ENCODE measurements at places on chromosomes 16 and 17.
A peak's percentile ranks its signal among the peaks of the same experiment; 100 is the strongest.

DNA sequence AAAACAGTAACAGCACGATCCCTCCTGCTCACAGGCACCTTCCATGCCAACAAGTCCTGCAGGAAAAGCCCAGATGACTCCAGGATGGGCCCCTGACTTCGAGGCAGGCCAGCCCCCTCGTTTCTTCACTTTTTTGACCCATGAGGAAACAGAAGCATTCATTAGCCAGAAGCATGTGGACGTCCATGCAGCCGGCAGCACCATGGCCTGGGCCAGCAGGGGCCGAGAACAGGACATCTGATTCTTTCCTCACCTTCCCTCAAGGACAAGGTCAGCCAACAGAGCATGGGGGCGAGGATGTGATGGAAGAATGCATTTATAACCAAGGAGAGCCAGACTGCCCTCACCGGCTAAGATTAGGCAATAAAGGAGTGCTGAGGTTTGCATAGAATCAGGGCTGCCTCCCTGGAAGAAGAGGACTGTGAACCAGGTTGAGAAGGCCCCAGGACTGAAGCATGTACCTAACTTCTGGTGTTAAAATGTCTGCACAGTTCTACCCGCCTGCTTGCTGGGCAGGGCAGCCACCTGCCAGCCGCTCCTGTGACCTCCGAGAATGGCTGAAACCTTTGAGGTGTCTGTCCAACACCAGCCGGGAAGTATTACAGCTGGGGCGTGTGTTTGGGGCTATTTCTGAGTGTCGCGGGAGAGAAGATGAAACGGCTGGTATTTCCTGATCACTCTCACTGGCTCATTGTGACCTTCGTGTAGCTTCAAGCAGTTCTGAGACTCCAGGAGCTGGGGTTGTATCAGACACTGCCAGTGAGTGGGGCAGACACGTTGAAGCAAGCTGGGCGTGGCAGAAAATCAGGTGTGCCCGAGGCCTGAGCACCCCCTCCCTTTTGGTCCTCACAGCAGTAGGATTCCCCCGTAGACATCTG, 94.0 kb upstream of the TNRC6C start:
- DNase-seq: no peak

DNA sequence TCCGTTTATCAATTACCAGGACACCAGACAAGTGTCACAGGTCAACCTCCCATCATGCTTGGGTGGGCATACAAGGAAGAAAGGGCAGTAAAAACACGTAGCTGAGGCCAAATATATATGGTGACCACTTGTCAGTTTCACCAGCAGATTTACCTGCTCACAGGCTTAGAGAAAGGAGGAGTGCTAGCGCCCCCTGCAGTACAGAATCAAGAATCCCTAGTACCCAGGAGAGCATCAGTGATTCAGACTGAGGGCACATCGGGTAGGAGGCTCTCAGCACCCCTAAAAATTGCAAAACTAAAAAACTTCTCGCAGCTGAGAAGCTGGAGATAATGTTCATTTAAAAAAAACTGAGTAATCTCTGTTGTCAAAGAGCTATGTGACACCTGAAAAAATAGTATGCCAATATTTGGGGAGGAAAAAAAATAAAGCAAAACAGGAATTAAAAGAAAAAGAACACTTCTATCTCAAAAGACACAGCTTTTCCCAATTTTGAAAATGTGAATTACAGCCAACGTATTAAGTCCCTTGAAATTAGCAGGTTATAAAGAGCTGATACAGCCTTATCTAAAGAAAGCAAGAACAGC, 21.2 kb upstream of the MON1B start:
- DNase-seq: peak; percentile 21

- DNase-seq: no peak
Observed at GRCh38 chr16:78230832-78231231, 131.4 kb downstream of the WWOX start.

GRCh38 chr17:40520991-40521453, 19.6 kb upstream of the TNS4 start:
- no peak for DNase-seq

- peak; percentile 56 for DNase-seq
Observed at GRCh38 chr17:2051061-2051932, 3.6 kb upstream of the HIC1 start.

DNA sequence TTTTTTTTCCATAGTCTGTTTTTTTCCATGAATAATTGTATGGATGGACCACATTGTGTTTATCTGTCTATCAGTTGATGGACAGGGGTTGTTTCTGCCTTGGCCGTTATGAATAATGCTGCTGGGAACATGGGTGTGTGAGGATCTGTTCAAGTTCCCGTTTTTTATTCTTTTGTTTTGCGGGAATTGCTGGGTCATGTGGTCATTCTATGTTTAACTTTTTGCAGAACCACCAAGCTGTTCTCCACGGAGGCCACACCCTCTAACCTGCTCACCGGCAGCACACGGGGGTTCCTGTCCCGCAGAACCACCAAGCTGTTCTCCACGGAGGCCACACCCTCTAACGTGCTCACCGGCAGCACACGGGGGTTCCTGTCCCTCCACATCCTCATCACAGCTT, 5.9 kb upstream of the MSLN start:
- no peak for DNase-seq

DNA sequence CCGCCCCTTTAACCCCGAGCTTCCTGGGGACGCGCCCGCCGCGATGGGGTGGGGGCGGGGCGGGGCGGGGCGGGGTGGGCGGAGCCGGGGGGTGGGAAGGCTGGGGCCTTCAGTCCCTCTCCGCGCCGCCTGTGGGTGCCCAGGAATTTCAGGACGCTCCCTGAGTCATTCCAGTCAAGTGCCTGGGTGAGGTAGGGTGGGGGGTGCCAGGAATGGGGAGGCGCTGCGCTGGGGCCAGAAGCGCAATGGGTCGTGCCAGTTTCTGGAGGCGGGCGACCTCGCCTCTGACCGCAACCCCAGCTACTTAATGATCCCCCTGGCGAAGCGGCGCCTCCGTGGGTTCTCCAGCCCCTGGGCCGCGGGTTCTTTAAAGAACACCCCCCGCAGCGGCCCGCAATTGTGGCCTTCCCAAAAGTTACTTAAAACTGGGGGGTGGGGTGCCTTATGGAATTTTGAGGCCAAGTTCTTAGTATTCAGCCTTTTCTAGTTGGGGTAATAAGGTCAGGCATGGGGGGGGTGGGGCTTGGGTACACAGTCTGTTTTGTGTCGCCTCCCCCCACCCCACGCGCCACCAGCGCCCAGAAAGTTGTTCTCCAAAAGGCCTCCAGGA, 826 bp upstream of the GSE1 start:
- DNase-seq: peak; percentile 93

DNA sequence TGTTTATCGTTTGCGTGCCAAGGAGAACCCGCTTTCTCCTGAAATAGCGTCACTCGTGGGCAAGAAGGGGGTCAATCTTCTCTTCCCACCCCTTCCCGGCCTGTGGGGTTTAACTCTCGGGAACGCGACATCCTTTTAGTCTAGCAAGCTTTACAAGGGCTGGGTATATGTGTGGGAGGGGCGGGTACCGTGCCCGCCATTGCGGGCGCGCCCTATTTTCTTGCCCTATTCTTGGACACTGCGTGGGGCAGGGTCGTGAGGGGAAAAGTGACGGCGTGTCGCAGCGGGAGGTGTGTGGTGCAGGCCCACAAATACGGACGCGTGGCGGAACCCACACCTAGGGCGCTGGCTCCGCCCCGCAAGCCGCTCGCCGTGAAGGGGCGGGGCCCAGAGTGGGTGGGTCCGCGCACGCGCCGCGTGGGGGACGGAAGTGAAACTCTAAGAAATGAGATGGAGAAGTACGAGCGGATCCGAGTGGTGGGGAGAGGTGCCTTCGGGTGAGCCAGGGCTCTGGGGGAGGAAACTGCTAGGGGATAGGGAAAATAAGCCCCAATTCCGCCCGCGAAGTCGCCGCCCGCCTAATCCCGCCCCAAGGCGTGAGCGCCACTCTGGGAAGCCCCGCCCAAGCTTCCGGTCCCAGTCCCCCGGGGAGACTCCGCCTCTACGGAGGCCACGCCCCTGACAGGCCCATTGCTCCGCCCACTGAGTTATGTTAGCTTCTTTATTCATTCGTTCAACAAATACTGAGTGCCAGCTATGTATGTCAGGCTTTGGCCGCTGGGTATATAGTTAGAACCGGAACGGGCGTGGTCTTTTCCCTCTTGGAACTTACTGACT, at the start of gene NEK8:
TSS of gene NEK8 (plus strand) at position 425 of the 837 bp plus-strand sequence. CDS start at position 451, 26 bp downstream.
- peak; percentile 91 for DNase-seq

GRCh38 chr17:44210342-44211192, 8.9 kb downstream of the UBTF start:
- peak; percentile 83 for DNase-seq

- no peak for DNase-seq
Observed at GRCh38 chr16:890217-890616, 80.6 kb downstream of the LMF1 start.

DNA sequence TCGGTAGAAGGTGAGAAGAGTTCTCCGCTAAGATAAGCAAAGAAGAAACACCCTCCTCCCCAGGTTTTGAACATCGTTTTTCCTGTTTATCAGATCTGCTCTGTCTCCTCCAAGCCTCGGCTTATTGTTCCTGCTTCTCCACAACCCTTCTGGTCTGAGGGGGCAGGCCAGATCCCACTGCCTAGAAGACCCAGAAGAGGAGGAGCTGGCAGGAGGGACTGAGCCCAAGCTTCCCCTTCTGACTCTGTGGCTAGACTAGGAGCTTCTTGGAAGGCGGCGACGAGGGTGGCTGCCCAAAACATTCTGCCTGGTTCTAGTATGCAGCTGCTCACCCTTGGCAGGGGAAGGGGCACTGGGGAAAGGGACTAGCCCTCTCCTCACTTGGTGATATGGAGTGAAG, 5.2 kb upstream of the HOXB5 start:
- DNase-seq: no peak

- no peak for DNase-seq
Observed at GRCh38 chr17:1026599-1026975, 29.7 kb downstream of the TIMM22 start.

- no peak for DNase-seq
Observed at GRCh38 chr17:40522961-40523310, 21.5 kb upstream of the TNS4 start.

DNA sequence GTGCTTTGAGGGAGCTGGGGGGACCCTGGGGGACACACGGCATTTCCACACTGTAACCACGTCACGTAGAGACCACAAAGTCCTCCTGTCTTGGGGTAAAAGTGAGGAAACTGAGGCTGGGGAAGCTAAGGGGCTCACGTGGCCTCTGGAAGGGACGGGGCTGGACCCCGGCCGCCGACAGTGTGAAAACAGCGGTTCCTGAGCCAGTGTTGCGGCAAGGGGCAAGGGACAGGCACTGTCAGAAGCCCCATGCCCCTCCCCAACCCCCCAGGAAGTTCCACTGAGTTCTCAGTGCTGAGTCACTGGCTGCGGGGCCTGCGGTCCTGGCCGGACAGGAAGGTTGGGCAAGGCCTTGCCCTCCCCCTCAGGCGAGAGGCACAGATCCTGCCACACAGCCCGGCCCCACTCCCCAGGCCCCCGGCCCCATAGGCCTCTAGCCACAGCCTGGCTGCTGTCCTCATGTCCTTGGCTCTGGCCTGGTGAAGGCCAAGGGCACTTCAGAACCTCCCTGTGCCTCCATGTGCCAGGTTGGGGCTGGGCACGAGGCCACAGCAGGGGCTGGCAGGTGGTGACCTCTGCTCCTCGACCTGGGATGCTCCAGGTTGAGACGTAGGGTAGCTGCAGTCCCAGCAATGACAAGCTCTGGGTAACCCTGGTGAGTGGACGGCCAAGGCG, 5.0 kb upstream of the CCDC57 start:
- DNase-seq: peak; percentile 92

- peak; percentile 54 for DNase-seq
Observed at GRCh38 chr16:70770626-70771552, 30.1 kb downstream of the VAC14 start.

- no peak for DNase-seq
Observed at GRCh38 chr16:71216714-71217113, 13.8 kb downstream of the HYDIN start.

- peak; percentile 50 for DNase-seq
Observed at GRCh38 chr16:65409510-65409909, 287.6 kb upstream of the CDH11 start.

DNA sequence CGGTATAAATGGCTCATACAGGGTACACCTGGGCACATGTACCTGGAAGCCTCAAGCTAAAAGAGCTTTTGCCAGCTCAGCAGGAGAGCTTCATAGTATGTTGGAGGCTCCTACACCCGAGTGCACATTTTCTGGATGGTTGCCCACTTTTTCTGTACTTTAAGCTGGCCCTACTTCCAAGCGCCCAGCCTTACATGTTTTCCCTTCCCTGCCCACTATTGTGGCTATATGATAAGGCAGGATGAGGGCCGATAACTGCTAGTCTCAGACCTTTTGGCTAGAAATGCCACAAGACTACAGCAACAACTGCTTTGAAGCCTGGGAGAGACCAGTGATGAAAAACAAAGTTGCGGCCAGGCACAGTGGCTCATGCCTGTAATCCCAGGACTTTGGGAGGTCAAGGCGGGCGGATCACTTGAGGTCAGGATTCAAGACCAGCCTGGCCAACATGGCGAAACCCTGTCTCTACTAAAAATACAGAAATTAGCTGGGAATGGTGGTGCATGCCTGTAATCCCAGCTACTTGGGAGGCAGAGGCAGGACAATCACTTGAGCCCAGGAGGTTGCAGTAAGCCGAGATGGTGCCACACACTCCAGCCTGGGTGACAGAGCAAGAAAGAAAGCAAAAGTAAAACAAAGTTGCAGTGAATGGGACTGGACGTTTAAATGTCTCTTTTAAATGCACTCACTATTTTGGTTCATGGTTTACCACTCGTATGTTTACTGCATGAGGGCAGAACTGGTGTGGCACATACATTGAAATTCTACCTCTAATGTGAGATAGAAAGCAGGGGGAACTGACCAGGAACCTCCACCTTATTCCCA, 14.2 kb upstream of the MARCHF10 start:
- peak; percentile 48 for DNase-seq

- DNase-seq: no peak
Observed at GRCh38 chr16:11276896-11277593, 765 bp upstream of the PRM2 start.

- DNase-seq: peak; percentile 16
Observed at GRCh38 chr17:79082311-79083190, 7.9 kb downstream of the ENGASE start.

GRCh38 chr17:4881761-4882555, 17.4 kb upstream of the C17orf107 start:
- DNase-seq: peak; percentile 24

DNA sequence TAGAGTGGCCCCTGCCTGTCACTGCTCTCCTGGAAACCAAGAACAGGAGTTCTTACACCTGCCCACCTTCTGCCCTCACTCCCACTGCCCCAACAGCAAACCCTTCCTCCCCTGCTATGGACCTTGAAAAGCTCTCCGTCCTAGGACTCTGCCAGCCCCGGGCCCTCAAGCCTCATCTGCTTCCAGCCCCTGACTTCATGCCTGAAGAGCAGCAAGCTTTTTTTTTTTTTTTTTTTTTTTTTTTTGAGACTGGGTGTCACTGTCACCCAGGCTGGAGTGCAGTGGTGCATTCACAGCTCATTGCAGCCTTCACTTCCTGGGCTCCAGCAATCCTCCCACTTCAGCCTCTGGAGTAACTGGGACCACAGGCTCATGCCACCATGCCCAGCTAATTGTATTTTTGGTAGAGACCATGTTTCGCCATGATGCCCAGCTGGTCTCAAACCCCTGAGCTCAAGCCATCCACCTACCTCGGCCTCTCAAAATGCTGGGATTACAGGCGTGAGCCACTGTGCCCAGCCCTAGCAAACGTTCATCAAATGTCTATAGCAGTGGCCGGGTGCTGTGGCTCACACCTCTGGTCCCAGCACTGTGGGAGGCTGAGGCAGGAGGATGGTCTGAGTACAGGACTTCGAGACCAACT, 16.9 kb downstream of the CARHSP1 start:
- no peak for DNase-seq

- DNase-seq: no peak
Observed at GRCh38 chr17:78476149-78476548, 97.7 kb downstream of the PGS1 start.

- DNase-seq: no peak
Observed at GRCh38 chr16:30076276-30076791, 540 bp downstream of the PPP4C start.

- DNase-seq: no peak
Observed at GRCh38 chr17:48871551-48872351, 20.8 kb upstream of the ATP5MC1 start.

Data from fibroblast of upper back skin (primary cell).